OCI-LY7 (cell line): ENCODE measurements at places on chromosomes 16 and 17.

DNA sequence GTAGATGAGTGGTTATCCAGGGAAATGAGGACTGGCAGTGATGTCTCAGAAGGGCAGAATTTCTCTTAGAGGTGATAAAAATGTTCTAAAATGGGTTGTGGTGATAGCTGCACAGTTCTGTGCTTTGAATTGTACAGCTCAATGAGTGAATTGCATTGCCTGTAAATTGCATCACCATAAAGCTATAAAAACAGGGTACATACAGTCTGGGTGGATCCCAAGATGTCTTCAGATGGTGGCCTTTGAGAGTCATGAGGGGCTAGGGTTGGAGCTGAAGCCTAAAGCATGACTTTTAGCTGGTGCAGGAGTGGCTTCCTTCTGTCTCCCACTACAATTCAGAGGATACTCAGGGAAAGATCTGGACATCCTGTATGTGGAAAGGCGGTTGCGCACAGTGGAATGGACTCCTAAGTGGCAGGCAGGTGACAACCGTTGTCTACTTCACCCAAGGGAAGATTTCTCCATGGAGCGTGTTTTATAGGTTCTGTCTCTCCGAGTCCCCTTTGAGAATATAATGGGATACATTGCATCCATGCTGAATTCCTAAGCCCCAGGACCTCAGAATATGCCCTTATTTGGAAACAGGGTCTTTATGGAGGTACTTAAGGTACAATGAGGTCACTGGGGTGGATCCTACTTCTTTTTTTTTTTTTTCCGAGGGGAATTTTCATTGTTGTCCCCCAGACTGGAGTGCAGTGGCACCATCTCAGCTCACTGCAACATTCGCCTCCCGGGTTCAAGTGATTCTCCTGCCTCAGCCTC, 1.6 kb upstream of the IL32 start:
- no peak for DNase-seq

- DNase-seq = peak; percentile 32
Measured at GRCh38 chr16:74463888-74464287, 42.6 kb upstream of the CLEC18B start.

GRCh38 chr16:5315914-5316313, 218.3 kb upstream of the EEF2KMT start:
- DNase-seq = no peak

- no peak for DNase-seq
Measured at GRCh38 chr16:23408823-23409298, 44.1 kb downstream of the COG7 start.

- DNase-seq = no peak
Measured at GRCh38 chr16:52924162-52924561, 128.5 kb downstream of the CHD9NB start.

GRCh38 chr16:49921791-49922456, 66.0 kb upstream of the ZNF423 start:
- peak; percentile 58 for DNase-seq
